Stimulated activated CD4-positive, alpha-beta T cell treated with anti-CD3 and anti-CD28 coated beads, Interleukin-2, amount 100 ng/mL, for 48 hours (primary cell): ENCODE measurements at places on chromosomes 2 and 18.

DNA sequence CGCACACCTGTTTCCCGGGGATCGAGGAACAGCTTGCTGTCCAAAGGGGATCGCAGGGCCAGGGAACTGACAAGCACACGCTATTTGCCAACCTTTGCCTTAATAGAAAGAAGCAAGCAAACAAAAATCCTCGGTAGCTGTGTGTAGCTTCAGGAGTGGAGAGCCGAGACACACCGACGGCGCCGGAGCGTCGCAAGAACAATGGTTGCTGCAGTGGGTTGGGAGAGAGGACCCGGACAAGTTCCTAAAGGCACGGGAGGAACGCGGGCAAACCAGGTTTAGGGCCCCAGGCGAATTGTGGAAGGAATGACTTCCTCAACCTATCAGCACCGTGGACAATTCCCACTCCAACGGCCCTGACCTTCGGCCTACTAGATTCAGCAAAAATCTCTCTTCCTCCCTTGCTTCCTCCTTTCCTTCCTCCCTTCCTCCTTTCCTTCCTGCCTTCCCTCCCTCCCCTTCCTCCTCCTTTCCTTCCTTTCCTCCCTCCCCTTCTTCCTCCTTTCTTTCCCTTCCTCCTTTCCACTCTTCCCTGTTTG is 4.9 kb upstream of the NEUROD1 start:
- no peak for DNase-seq

DNA sequence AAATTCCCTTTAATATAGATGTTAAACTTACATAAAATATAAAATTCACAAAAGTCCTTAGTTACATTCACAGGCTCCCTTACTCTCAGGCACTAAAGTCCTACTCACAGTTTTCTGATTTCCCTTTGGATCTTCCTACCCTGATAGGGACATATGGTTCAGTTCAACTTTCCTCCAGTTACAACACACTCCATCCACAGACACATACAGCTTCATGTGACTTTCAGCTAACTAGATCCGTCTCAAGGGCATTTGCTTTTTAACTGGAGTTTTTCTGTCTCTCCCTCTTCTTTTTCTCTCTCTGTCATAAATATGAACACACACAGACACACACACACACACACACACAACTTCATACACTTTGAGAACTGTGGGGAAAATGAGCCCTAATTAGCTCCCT is 419.2 kb downstream of the LRP1B start:
- no peak for DNase-seq

DNA sequence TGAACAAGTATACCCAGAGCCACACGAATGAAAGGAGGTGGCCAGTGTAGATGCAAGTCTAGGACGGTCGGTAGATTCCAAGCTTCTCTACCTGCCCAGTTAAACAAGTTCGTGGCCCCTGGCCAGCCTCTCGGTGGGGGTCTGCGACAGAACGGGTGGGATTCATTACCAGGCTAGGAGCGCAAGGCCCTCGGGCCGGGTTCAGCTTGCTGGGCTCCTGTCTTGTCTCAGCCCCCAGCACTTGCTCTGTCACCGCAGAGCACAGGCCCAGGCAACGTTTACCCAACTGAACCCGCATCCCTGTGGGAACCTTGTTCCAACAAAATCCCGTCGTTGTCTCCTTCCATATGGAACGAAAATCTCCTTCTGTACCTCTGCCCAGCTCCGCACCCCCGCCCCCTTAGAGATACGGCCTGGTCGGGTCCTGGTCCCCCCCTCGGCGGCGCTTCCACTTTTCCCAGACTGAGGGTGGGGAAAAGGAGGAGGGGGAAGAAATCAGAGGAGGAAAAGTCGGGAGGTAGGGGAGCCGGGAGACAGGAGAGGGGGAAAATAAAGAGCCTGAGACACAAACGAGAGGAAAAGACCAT is 1.9 kb upstream of the EMX1 start:
- no peak for DNase-seq

DNA sequence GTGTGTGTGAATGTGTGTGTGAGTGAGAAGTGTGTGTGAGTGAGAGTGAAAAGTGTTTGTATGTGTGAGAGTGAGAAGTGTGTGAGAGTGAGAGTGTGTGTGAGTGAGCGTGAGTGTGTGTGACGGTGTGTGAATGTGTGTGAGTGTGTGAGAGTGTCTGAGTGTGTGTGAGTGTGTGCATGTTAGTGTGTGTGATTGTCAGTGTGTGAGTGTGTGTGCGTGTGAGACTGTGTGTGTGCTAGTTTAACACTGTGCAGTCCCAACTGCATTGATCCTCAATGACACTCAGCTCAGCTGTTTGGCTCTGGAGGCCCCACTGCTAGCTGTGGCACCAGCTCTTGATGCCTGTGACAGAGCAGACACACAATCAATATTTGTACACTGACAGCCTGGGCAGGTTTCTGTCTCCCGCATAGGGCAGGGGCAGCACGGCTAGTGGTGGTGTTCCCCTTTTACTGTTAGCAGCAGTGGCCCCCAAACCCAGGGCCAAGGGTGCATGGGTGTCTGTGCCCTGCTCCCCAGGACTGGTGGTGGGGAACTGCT is 135.0 kb downstream of the INHBB start:
- no peak for DNase-seq

DNA sequence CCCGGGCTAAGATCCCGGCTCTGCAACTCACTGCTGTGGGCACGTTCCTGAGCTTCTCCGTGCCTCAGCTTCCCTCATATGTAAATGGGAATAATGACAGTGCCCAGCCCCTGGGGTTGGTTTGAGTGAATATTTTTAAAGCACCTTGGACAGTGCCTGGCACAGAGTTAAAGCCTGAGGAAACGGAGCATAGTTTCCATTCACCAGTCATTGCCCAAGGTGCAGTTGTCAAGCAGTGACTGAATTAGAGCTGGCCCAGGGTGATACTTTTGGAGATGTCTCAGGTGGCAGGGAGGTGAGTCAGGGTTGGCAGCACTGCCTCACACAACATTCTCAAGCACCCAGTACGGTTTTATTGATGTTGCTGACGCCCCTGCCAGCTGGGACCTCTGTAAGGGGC is 12.2 kb downstream of the TMEM177 start:
- DNase-seq: no peak

DNA sequence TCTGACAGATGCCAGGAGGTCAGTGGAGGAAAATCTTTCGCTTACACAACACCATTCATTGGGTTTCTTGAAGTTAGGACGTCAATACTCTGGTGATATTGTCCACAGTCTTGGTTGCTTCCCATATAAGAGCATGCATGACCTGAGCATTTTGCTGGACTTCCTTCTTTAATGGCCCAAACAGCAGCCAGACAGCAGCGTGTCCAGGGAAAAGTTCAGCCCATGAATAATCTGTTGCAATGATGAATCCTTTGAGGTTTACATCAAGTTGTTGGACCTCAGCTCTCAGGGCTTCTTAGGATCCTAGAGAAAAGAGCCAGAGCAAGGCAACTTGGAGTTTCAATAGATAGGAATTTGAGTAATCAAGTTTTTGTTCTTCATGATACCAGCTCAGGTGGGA is 155.6 kb upstream of the MGAT5 start:
- DNase-seq: no peak

DNA sequence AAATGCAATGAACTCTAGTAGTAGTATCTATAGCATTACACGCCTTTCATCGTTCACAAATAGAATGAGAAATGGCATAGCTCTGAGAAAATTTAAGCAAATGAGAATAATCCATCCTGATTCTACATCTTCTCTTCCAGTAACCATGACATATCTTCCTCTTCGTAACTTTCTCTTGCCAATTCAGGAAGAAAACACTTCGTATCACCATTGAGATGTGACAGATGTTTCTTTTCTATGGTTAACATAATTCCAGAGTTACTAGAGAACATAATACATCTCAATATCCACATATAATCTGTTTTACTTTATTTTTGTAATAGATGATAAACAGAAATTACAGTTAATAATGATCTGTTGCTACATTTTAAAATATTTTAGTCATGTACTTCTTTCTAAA is 1527.4 kb downstream of the LRP1B start:
- no peak for DNase-seq

DNA sequence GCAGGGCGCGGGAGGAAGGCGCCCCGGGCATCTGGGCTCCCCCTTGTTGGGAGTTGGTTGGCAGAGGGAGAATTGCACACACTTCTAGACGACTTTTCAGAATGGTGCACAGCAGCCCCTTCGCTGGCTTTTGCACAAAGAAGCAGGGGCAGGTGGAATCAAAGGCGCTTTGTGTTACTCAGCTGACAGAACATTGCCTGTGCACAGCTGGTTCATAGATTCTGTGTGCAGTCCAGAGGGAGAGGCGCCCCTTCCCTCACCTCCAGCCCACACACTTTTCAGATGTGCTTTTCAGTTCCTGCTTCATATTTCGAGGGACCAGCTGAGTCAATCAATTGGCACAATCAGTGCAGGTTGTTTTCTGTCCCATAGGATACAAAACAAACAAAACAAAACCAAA is 348.4 kb upstream of the RAB12 start:
- DNase-seq: no peak
